Kidney glomerular epithelial cell (primary cell): ENCODE measurements at places on chromosomes 1 and 21.

DNA sequence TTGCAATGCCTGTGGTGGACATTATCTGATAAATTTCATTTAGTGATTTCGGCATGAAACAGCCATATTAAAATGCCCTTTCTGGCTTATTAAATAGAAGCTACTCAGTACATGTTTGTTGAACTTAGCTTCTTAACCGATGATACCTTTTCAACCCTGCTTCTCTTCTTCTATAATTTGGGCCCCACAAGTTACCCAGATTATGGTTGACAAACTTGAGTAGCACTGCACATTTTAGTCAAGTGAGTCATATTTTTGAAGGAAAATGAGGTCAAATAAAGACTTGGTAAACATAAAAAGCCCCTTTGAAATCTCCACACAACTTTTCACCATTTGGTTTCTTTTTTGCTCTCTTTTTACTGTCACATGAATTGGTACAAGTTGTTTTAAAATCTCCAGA, 33.8 kb downstream of the GIPC2 start:
- no peak for DNase-seq

DNA sequence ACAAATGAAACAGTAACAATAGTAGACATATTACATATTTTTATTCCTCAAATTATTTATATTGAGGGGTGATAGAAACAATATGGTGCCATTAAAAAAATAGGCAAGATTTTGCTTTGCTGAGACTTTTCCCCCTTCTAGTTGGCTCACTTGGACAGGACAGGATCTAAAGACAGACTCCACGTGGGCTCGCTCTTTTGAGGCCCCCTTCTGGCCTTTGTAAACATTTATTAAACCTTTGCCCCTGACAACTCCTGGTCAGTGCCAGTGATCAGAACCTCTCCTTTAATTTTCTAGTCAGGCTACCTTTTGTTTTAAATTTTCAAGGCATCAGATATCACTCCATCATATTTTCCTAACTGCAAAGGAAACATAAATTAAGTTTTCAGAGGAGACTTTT, 49.7 kb upstream of the IFI44L start:
- no peak for DNase-seq

- DNase-seq, result no peak
Measured at GRCh38 chr1:112308716-112309115, 87.3 kb upstream of the CTTNBP2NL start.

DNA sequence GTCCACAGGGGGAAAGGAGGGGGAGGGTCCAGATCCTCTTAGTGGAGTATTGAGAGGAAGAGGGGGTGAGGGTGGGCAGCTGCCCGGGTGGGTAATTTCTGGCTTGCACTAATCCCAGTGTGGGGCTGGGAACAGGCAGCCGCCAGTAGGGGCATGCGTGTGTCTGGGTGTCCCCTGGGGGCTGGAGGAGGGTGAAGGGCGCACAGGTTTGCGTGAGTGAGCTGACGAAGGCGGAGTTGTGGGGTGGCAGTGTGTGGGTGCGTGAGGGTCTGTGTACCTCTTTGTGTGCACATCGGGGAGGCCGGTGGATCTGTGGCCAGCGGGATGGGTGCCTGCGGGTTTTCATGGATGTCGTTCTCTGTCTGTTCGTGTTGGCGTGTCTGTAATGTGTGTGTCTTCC, 97.3 kb downstream of the PAX7 start:
- no peak for DNase-seq

DNA sequence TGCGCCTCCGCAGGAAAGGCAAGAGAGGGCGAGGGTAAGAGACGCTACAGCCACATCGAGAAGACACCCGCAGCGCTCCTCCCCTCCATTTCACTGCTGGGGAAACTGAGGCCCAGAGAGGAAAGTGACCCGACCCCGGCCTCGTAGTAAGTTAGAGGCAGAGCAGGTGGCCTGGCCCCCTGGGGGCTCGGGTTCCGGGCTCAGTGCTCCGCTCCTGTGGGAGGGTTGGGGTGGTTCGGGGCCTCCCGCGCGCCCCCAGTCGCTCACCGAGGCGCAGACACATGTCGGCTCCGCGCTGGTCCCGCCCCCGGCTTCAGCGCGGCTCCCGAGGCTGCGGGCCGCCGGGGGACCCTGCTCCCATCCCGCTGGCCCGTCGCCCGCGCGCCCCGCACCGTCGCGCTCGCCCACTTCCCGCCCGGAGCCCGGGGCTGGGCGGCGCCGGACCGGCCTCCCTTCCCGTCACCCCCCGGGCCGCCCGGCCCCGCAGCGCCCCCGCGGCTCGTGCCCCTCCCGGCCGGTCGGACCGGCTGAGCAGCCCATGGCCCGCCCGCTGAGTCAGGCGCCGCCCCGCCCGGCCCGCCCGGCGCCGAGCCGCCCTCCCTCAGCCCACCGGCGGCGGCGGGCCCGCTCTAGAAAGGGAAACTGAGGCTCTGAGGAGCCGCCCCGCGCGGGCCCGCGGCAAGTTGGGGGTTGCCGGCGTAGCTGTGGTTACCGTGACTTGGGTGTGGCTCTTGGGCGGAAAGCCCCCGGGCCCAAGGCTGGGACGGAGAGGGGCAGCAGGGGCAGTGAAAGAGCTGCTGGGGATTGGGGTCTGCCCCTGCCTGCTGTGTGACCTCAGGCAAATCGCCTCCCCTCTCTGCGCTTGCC, at the start of gene TMEM54:
Gene TMEM54, minus strand, starts transcription at position 434 of the 867 bp plus-strand sequence. Its CDS starts 151 bp downstream, at position 283.
- no peak for DNase-seq

- no peak for DNase-seq
Measured at GRCh38 chr1:150869683-150870082, 6.7 kb downstream of the ARNT start.

DNA sequence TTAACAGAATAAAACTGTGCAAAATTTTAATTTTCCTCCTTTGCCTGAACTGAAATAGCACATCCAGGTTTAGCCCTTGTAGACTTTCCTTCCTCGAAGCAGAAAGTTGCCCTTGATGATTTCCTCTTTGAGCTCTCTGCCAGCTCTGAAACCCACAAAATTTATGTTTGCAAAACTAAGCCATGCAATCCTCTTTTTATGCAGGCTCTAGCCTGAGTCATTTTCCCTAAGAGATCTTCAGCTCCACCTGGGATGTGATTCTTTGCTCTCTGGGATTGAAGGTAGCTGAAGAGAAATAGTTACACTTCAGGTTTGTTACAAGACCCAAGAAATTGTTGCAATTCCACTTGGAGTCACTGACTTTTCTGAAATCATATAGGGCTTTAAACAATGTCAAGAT, 1.4 kb upstream of the F3 start:
- DNase-seq, result no peak

- DNase-seq, result peak; percentile 64
Measured at GRCh38 chr1:111754984-111755330, 744 bp upstream of the DDX20 start.

DNA sequence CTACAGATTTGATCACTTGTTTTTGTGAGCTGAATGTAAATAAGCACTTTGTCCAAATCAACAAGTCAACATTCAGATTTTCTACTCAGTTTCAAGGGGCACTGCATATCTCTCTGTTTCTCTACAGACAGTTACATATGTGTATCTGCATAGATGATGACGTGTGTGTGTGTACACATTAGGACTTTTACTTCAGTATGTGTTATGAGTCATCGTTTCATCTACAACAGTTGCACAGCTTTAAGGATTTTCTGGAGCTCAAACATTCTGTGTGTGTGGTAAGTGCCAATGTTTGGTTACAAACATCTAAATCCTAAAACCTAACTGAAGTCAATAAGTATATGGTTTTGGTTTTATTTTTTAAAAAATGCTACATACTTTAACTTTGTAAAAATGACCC, 494.5 kb upstream of the PBX1 start:
- DNase-seq, result no peak

GRCh38 chr1:209667103-209667502, 8.1 kb upstream of the G0S2 start:
- no peak for DNase-seq

DNA sequence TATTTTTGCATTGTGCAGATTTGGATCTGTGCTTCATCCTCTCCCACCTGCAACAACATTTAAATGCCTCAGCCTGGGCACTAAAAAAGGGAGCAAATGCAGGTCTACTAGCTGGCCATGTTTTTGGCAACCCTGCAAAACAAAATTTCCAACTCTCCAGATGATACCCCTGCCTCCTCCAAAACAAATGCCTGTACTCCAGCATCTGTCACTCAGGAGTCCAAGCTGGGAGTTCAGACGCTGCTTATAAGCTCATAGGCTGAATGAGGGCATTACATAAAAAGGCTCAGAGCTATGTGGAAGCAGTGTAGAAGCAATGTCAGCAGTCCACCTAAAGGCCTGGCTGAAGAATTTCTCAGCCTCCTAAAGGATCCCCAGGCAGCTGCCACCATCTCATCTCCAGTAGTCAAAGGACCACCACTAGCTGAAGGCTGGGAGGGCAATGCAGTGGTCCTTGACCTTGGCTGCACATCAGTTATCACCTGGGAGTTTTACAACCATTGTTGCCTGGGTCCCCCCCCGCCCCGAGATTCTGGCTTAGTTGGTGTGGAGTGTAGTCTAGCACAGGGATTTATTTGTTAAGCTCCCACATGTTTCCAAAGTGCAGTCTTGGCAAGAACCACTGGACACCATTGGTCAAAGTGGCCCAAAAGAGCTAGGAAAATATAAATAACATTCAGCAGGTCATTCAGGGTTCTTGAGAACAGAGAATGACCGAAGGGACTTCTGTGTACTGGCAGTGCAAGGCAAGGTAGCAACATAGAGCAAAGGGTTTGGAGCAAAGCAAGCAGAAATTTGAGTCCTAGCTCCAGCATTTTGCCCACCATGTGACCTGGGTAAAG, 57.2 kb downstream of the ITPKB start:
- no peak for DNase-seq

DNA sequence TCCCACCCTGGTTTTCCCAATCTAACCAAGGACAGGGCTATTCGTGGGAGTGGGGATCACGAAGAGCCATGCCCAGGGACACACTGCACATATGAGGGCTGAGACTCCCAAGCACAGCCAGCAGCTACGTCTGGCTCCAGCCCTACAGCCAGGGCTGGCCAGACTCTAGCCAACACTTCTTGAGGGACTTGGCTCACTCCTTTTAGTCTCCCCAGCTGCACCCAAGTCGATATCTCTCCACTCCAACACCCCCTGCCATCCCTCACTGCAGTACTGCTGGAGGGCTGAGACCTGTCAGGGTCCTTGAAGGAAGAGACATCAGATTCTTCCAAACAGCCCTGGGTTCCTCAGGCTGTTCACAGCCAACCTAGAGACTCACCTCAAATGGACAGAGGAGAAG, 62.6 kb downstream of the CD46 start:
- DNase-seq, result no peak

GRCh38 chr1:93715529-93716126, 34.0 kb upstream of the BCAR3 start:
- no peak for DNase-seq

GRCh38 chr21:41188486-41189149, 20.7 kb downstream of the BACE2 start:
- DNase-seq, result no peak

GRCh38 chr1:240004086-240004749, 87.5 kb upstream of the FMN2 start:
- DNase-seq, result no peak

DNA sequence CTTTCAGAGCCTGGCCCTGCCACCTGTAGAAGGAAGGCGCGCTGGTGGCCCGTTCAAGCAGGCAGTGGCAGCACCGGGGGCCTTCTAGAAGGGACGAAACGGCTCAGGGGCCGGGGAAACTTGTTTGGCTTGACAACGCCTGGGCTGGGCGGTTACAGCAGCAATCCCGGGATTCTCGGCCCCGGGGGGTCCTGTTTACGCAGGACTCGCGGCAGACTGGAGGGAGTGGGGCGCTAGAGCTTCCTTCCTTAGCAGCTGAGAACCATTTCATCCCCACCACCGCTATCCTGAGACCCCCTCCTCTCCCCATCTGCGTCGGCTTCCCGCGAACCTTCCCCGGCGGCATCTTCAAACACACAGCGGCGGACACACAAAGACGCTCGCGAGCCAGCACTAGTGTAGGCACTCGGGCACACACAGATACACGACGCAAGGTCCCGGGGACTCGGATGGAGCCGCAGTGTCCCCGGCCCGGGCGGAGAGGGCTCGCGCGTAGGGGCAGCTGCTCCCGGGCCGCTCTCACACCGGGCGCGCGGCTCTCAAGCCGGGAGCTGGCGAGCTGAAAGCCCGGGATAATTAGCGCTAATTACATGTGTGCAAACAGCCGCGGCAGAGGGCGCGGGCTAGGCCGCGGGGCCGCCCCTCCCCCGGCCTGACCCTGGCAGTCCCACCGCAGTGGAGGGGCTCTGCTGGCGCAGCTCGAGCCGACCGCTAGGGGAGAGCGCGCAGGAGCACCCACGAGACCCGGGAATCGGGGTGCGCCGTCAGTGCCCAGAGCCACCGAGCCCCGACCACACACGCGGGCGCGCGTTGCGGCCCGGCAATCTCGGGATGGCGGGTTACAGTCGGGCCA, 271.4 kb downstream of the FOXD2 start:
- DNase-seq, result peak; percentile 3

- DNase-seq, result no peak
Measured at GRCh38 chr1:101044259-101044658, 18.7 kb upstream of the DPH5 start.

- no peak for DNase-seq
Measured at GRCh38 chr1:223144431-223144830, 1.4 kb upstream of the TLR5 start.

GRCh38 chr1:164562947-164563520, 4.0 kb downstream of the PBX1 start:
- DNase-seq, result peak; percentile 47

DNA sequence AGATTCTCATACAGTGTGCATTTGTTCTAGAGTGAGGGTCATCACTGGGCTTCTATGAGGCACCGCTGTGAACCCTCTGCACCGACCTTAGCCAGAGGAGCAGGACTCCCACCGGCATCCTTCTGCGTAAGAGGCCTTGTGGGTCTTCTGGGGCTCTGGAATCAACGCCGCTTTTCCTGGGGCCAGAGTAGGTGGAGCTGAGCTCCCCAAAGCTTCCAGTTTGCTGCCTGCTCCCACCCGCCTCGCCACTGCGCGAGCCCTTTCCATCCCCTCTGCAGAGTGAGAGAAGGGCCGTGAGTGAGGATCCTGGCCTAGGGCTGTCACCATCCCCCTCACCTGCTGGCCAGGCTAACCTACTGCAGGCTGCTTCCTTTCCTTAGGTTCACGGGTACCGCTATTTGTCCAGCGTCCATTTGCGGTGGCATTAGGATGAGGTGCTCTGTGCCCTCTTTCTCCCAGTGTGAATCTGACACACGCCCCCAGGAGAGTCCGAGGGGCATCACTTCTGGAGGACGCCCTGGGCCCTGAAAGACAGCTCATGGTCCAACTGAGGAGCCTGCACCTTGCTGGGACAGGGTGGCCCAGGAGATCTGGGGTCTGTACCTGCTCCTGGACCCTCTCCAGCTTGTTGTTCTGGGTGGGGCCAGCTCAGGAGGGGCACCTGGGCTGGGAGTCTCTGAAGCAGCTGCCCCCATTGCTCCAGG, 36.2 kb downstream of the UMODL1 start:
- DNase-seq, result no peak

DNA sequence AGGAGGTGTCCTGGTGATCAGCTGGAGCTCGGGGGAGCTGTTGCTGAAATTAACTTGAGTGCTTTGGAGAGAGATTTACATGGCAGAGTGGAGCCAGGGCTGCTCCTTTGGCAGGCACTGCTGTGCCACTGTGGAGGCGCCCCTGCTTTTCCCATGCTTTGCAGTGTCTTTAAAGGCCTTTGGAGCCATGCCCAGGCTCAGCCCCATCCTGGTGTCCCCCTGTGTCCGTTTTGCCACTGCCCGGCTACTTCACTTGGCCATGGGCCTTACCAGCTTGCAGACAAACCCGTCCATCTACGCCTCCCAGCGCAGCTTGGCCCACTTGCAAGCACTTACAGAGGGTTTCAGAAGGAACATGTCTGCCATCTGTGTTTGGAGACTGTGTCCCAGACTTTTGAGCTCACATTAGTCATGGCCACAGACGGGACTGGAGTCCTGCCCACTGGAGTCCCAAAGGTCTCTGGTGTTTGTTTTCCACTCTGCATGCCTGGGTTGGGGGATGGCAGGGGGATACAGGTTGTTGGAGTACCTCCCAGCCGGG, 18.2 kb upstream of the LAMTOR5 start:
- no peak for DNase-seq
